Body of pancreas (tissue), 4 donors: ENCODE measurements at places on chromosomes 7 and 10. TPM values are rescaled to one million over a fixed set of nuclear protein-coding genes. Genes with fewer than 3 reads are reported as not detected.

Gene ITGB8
- total RNA-seq = 38.6 TPM

Gene SLC13A1
- total RNA-seq = not detected

Gene FAM20C
- total RNA-seq = 12.7 TPM

Gene LEP
- total RNA-seq = 1.8 TPM

Gene GNGT1
- total RNA-seq = not detected

Gene MUC12
- not detected for total RNA-seq

Gene GIMAP8
- 5.4 TPM for total RNA-seq

Gene WNT2
- not detected for total RNA-seq

Gene TMEM236
- 0.66 TPM for total RNA-seq

Gene ARPC1A
- 106 TPM for total RNA-seq

Gene MUC3A
- 3.0 TPM for total RNA-seq

Gene TMEM196
- total RNA-seq = 0.26 TPM

Gene CDNF
- 15.3 TPM for total RNA-seq

Gene OR2A5
- total RNA-seq = not detected

Gene ZNF736
- 26.2 TPM for total RNA-seq

Gene FZD8
- 4.7 TPM for total RNA-seq

Gene PTPRN2
- total RNA-seq = 76.1 TPM

Gene RSPH10B
- not detected for total RNA-seq

Gene CYP3A5
- total RNA-seq = 170 TPM

Gene TSPAN12
- 6.9 TPM for total RNA-seq

Gene HKDC1
- total RNA-seq = 6.7 TPM

Gene CPN1
- total RNA-seq = not detected

Gene AGAP9
- total RNA-seq = 3.3 TPM

Gene SKIDA1
- total RNA-seq = 0.78 TPM

Gene TYW1B
- total RNA-seq = 5.7 TPM

Gene POLR2J2
- 4.2 TPM for total RNA-seq

Gene ELFN1
- 0.33 TPM for total RNA-seq

Gene AKR1C8
- total RNA-seq = not detected

Gene DDX21
- total RNA-seq = 24.6 TPM

Gene RAMP3
- 14.0 TPM for total RNA-seq

Gene PLAC9
- 6.5 TPM for total RNA-seq

Gene ITPRID1
- total RNA-seq = not detected

Gene SFXN4
- 20.5 TPM for total RNA-seq
